ENCODE measurements at places on chromosomes 5 and 9.

DNA sequence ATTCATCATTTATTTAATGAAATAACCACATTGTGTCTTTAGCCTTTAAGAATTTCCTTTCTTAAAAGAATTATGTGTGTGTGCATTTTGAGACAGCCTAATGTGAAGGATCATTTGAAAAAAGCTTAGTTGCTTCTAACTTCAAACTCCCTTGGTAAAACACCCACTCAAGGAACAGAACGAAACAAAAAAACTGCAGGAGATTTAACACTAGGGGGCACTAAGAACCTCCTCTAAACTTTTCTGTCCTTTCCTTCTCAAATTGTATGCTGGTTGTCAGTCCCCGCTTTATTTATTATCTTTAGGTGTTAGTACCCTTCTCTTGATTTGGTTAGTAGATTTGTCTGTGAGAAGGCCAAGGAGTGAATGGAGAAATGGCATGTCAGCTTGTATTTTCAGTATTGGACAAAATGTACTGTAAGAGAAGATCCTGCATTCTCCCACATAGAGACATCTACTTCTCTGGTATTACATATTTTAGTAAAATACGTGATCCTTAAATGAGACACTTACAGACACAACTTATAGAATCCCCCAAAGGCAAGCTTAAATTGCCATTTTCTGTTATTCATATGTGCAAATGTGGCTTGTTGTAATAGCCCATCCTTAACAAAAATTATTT is 229.7 kb downstream of the MRPS30 start:
- DNase-seq = no peak

DNA sequence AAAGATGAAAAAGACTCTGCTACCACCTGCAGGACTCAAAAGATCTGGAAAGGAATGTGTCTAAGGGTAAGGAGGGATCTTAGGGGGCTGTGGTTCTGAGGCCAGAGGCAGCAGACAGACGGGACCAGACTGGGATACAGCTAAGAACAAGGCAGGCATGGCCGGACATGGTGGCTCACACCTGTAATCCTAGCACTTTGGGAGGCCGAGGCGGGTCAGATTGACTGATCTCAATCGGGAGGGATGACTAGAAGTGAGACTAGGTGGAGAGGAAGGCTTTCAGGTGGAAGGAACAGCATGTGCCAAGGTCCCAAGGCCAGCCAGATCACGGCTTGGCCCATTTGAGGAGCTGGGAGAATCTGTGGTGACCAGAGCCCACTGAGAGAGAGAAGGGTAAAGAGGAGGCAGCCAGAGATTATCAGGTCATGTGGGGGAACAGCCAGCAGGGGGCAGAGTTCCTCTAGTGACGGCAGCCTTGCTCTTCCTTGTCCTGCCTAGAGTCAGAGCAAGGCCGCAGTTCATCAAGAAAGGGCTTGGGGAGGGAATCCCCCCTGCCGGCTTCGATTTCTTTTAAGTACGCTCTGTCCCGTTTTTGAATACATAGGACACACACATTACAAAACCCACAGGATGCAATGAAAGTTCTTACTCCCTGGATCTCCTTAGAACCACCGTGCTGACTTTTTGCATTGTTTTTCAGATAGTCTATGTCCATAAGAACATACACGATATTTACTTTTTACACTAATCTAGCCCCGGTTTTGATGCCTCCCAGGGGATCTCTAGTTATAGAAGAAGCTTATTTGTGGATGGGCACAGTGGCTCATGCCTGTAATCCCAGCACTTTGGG is 2.6 kb upstream of the OLFML2A start:
- DNase-seq = peak; percentile 79

DNA sequence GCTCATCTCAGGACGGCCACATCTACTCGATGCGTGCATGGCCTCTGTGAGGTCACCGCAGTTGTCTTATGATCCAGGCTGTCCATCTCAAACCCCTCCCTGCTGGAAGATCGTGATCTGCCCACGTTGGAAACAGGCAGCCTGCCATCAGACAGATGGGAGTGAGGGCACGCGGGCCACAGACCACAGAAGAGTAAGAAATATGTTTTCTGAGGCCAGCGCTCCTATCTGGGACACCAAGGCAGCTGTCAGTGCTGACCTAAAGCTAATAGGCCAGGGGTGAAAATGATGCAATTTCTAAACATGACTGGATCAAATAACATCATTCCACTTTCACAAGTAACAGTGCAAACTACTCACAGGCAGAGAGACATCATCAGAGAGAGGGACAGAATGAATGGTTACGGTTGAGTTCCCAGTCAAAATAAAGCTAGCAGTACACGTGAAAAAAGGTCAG is 57.1 kb upstream of the CER1 start:
- no peak for DNase-seq

GRCh38 chr5:58114324-58114723 is 345.6 kb downstream of the PLK2 start:
- no peak for DNase-seq

GRCh38 chr5:101531026-101531425 is 627.9 kb upstream of the ST8SIA4 start:
- DNase-seq = no peak

Measured in CD4-positive, alpha-beta T cell treated with Interferon gamma for 1 hour (primary cell).